HCT116 (cell line): ENCODE measurements at places on chromosomes 5 and 9.

DNA sequence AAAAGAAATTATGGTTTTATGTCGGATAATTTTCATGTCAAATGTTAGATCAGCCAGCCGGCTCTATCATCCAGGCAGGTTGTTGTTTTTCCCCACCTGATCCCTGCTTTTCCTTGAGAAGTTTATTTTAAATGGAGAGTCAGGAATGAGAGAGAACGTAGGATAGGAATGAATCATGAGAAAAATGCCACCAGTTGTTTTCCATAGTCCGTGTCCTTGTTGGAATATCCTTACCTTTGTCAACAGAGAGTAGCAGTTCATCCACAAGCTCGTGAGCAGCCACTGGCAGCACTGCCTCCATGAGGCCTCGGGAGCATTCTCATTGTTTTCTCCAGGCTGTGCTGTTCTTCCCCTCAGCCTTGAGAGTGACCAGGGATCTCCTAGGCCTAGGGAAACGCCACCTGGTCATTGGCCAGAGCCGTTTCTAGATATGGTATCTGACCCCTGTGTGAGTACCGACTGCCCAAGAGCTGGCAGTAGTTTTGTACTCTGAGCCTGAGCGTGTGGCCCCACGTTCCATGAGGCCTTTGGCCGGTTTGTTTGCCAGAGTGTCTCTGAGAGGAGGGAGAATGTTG lies 293.3 kb downstream of the FANCC start:
- H3K4me3 ChIP-seq, result no peak overlapping the region
- DNase-seq, result no peak
- H3K27ac ChIP-seq, result peak overlapping the region; percentile 86
- H3K36me3 ChIP-seq, result peaks cover 3% of the 10 kb centered on the region; the same call in 1 of the 2 replicates
- H3K4me1 ChIP-seq, result peaks cover 45% of the 10 kb centered on the region

GRCh38 chr5:32848120-32848519 lies 137.0 kb downstream of the NPR3 start:
- no peaks in the 10 kb centered on the region for H3K36me3 ChIP-seq
- H3K4me3 ChIP-seq, result no peak overlapping the region
- no peaks in the 10 kb centered on the region for H3K4me1 ChIP-seq
- H3K27me3 ChIP-seq, result peaks cover 3% of the 10 kb centered on the region; the same call in 1 of the 2 replicates

DNA sequence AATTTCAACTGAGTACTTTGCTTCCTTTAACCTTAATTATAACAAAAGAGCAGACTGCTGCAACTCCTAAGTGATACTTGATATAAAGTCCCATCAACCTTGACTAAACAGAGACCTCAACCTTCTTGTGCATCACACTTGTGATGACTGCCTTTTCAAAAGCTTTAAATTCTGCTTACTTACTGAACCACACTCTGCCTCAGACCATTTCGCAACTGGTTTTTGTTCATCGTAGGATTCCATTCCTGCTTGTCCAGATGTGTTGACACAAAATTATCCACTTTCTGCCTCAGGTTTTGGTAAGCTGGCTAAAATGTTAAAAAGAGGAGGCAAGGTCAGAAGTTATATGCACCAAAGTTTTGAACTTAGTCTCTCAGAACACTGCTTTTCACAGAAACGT lies 3.5 kb downstream of the BOD1 start:
- H3K27me3 ChIP-seq, result no peaks in the 10 kb centered on the region
- no peak for DNase-seq
- H3K27ac ChIP-seq, result no peak overlapping the region
- H3K36me3 ChIP-seq, result peaks cover 56% of the 10 kb centered on the region; the same call in 1 of the 2 replicates
- H3K4me1 ChIP-seq, result peaks cover 18% of the 10 kb centered on the region
- no peak overlapping the region for H3K4me3 ChIP-seq

DNA sequence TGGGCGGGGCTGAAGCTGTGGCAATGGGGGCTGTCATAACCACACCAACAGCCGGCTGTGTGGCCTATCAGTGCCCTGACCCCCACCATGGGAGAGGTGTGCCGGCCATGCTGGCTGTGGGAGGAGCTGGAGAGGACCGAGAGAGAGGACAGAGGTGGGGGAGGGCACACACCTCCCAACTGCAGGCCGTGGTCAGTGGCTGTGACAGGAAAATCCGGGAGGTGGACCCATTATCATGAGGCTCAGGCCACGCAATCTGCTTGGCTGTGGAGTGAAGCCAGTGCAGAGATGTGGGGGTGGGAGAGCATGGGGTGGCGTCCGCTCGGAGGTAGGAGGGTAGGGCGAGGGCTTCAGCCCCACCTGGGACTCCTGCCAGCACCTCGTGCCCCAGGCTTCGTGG lies 136.1 kb downstream of the RXRA start:
- DNase-seq, result no peak
- no peak overlapping the region for H3K27ac ChIP-seq
- no peaks in the 10 kb centered on the region for H3K36me3 ChIP-seq
- no peaks in the 10 kb centered on the region for H3K27me3 ChIP-seq
- no peaks in the 10 kb centered on the region for H3K4me1 ChIP-seq
- H3K4me3 ChIP-seq, result no peak overlapping the region

DNA sequence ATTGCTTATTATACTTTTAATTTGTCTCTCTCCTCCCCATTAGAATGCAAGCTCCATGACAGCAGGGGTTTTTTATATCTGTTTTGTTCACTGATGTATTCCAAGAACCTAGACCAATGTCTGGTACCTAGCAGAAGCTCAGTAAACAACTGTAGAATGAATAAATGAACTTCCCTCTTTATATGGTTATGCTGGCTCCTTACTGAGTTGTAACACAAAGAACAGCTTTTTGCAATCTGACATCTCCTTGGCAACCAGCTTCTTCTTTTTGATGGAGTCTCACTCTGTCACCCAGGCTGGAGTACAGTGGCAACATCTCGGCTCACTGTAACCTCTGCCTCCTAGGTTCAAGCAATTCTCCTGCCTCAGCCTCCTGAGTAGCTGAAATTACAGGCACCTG lies 13.6 kb downstream of the TRMO start:
- no peaks in the 10 kb centered on the region for H3K27me3 ChIP-seq
- H3K4me3 ChIP-seq, result no peak overlapping the region
- no peak for DNase-seq
- no peaks in the 10 kb centered on the region for H3K36me3 ChIP-seq
- H3K4me1 ChIP-seq, result no peaks in the 10 kb centered on the region
- H3K27ac ChIP-seq, result no peak overlapping the region

GRCh38 chr9:104787306-104788015 lies 23.5 kb downstream of the NIPSNAP3B start:
- H3K4me1 ChIP-seq, result no peaks in the 10 kb centered on the region
- no peak for DNase-seq
- no peak overlapping the region for H3K27ac ChIP-seq
- H3K4me3 ChIP-seq, result no peak overlapping the region
- no peaks in the 10 kb centered on the region for H3K36me3 ChIP-seq
- no peaks in the 10 kb centered on the region for H3K27me3 ChIP-seq
